ENCODE measurements at places on chromosomes 1 and 21.
A peak's percentile ranks its signal among the peaks of the same experiment; 100 is the strongest.

GRCh38 chr21:45078877-45079281 lies 4.5 kb downstream of the ADARB1 start:
- DNase-seq, result peak; percentile 18

GRCh38 chr1:44839576-44839975 lies 3.5 kb downstream of the PTCH2 start:
- no peak for DNase-seq

- no peak for DNase-seq
Measured at GRCh38 chr1:94969137-94969536, 42.2 kb upstream of the CNN3 start.

DNA sequence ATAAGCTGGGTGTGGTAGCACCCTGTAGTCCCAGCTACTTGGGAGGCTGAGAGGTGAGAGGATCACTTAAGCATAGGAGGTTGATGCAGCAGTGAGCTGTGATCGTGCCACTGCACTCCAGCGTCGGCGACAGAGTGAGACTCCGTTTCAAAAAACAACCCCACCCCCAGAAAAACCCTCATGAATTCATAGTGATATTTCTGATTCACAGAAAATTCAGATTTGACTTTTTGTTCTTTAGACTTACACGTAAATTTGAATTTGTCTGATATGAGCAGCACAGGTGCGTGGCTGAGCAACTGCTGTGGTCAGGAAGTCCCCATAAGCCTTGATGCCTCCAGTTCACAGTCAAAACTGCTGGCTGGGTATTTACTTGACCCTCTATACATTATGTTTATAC lies 10.0 kb upstream of the MORC3 start:
- DNase-seq, result no peak

DNA sequence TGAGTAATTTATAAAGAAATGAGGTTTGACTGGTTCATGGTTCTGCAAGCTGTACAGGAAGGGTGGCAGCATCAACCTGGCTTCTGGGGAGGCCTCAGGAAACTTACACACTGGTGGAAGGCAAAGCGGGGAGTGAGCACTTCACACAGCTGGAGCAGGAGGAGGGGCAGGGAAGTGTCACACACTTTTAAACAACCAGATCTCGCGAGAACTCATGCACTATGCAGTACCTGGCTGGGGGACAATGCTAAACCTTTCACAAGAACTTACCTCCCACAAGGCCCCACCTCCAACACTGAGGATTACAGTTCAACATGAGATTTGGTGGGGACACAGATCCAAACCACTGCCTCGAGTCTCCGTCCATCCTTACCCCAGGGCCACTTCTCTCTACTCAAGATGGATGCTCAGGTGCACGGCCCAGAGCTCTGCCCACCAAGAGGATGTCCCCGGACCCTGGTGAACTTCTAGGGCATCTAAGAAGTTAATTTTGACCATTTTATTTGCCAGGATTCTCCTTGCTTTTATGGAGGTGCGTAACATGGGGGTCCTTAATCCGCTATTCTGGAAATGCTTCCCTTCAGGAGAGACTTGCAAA lies 22.7 kb upstream of the ACTRT2 start:
- no peak for DNase-seq

DNA sequence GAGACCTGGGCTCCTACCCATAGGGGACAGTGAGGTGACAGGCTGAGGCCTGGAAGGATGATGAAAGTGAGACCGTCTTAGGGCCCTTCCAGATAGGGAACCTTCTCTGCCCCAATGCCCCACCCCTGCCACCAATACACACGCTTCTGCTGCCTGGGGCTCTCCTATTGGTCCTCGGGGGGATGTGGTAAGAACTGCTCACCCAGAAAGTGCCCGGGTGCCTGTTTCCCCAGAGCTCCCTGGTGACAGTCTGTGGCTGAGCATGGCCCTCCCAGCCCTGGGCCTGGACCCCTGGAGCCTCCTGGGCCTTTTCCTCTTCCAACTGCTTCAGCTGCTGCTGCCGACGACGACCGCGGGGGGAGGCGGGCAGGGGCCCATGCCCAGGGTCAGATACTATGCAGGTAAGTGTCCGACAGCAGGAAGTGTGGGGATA lies 948 bp downstream of the SEMA4A start:
- DNase-seq, result no peak

DNA sequence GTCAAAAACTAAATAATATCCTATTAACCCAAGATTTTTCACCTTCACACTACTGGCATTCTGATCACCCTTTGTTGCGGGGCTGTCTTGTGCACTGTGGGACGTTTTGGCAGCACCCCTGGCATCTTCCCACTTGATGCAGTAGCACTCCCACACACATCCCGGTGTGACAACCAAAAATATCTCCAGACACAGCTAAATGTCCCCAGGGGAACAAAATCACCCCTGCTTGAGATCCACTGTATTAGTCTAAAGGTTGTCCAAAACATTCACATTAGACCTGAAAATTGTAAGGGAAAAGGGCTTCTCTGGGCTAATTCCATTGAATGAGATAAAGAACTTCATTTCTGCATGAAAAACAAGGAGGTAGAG lies 37.8 kb downstream of the PLEKHO1 start:
- DNase-seq, result no peak

- DNase-seq, result peak; percentile 46
Measured at GRCh38 chr1:222546548-222547259, 1.2 kb downstream of the HHIPL2 start.
